Left renal pelvis (tissue), 4 donors: ENCODE measurements at places on chromosomes 2 and 18.
A peak's percentile ranks its signal among the peaks of the same experiment; 100 is the strongest.

- DNase-seq, result no peak
Measured at GRCh38 chr2:42137125-42137841, 31.9 kb upstream of the EML4 start.

GRCh38 chr2:69269330-69269729 is 117.7 kb downstream of the GFPT1 start:
- DNase-seq, result no peak

- no peak for DNase-seq
Measured at GRCh38 chr2:32479993-32480392, 123.2 kb downstream of the BIRC6 start.

DNA sequence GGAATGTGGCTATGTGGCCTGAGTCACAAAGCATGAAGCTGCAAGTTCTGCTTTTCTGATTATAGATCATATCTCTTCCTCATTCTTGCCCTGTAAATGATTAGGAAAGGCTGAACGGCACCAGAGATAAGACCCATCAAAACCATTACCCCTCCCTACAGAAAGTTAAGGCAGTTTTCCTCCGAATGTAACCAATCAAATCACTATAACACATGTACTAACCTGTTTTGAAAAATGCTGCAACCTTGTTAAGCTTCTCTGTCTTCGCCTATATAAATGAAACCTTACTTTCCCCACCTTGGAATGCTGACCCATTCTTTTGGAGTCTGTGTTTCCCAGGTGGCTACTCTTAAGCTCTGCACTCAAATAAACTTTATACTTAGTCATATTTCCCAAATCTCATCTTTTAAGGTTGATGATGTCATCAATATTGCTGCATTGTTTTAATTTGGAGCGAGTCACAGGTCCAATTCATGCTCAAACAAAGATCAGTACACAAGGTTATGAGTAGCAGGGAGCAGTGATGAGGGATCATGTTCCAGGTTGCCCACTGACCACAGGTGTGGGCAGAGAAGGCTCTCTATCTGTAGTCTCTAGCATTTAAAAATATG is 662.3 kb downstream of the IRS1 start:
- DNase-seq, result no peak

DNA sequence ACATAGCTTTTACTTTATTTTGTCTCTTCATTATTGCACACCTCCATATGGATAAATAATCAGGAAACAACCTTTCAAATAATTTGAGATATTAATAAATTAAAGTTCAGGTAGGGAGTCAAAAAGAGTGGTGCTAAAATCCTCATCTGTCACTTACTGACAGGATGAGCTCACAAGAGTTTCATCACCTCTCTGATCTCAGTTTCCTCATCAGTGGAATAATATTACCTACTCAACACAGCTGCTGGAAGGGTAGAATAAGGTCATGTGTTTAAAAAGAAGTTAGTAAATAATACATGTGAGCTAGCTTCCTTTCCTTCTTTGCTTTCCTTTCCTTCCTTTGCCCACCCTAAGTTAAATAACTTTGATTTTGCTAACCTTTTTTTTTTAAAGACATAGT is 61.9 kb downstream of the RDH14 start:
- DNase-seq, result no peak

- no peak for DNase-seq
Measured at GRCh38 chr2:180572346-180572745, 408.1 kb upstream of the UBE2E3 start.

DNA sequence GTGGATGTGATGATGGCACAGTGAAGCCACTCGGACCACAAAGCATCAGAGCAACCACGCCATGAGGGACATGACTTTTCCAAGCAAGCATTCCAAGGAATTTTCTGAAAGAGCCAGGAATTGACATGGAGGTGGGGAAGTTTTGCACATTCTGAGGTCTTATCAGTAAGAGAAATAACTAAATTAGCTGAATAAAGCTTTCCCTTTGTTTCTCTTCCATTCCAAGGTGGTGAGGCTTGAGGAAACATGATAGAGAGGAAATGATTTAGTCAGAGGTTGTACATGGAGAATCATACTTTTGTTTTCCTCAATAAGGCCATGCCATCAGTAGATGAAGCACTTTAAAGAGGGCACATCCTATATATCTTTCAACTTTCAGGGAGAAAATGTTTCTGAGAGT is 115.7 kb upstream of the MMADHC start:
- no peak for DNase-seq

DNA sequence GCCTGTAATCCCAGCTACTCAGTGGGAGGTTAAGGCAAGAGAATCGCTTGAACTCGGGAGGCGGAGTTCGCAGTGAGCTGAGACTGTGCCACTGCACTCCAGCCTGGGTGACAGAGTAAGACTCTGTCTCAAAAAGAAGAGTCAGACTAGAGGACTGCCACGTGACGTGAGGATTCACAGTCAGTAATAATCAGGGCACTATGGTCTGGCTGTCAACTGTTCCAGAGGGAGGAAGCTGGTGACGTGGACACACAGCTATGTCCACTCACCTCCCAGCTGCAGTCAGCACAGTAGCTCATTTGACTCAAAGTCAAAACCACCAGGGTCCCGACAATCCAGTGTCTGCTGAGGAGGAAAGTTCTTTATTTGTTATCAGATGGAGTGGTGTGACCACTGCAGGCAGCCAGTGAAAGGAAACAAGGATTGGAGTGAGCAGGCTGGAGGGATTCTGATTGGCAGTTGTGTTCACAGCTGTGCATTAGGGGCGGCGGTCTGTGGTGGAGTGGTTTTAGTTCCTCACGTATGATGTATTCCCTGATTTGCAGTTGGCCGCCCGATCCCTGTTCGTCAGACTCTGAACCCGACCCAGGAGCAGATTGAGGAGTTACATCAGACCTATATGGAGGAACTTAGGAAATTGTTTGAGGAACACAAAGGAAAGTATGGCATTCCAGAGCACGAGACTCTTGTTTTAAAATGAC is 37.9 kb downstream of the MOGAT1 start:
- DNase-seq, result peak; percentile 43

GRCh38 chr2:223762853-223763252 is 74.5 kb downstream of the AP1S3 start:
- no peak for DNase-seq

DNA sequence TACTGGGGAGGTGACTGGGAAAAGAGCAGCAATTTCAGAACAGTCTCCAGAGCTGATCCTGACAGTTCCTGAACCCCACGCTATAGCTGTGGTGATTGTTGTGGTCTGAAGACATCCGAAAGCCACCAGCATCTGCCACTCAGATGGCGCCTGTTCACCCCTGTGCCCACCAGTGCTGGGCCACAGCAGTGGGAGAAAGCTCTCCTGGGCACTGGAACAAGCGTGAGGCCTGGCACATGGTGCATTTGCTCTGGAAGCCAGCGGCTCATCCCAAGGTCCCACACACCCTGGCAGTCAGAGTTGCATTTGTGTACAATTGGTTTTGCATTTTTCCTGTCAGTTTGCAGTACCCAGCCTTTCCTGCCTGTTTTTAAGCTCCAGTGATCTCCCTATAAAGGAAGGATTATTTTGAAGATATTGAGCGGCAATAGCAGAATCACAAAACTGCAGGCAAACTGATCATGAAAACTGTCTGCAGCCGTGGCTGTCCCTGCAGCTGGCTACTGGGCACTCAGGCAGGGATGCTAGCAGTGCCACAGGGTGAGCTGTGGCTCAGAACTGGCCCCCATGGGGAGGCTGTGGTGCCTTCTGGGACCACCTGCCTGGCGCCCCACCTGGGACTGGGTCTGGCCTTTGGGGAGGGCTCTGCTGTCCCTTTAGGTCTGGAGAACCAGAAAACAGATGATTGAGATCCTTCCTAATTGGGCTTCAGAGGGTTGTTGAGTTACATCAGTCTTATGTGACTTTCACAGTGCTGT is 30.1 kb downstream of the IMPA2 start:
- DNase-seq, result no peak

DNA sequence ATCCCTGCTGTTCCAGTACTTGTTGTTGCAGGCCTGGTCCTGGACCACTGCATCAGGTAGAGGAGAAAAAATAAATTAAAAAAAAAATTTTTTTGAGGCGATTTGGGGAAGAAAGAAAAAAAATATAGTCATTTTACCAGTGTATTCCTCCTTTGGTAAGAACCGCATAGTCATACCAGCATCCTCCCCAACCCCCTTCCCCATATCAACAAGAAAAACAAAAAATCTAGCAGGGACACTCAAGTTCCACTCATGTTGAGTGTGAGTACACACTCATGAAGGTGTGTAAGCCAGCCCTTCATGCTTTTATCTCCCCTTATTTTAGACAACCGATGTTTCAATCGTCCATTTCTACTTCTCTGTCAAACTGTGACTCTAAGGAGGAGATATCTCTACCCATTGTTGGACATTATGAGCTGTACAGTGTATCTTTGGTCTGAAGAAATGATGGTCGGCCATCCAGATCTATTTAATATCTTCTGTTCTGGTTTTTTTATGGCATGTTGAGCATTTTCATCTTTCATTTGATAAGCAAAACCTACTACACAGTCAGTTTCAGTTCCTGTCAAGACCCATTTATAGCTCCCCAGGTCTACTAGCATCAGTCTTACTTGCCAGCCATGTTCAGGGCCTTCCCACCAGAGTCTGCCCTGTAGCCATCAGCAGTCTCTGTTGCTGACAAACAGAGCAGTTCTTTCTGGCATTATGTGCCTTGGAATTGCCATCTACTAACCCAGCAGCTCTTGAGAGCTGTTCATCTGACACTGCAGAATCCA is 20.0 kb downstream of the ELP2 start:
- DNase-seq, result no peak

DNA sequence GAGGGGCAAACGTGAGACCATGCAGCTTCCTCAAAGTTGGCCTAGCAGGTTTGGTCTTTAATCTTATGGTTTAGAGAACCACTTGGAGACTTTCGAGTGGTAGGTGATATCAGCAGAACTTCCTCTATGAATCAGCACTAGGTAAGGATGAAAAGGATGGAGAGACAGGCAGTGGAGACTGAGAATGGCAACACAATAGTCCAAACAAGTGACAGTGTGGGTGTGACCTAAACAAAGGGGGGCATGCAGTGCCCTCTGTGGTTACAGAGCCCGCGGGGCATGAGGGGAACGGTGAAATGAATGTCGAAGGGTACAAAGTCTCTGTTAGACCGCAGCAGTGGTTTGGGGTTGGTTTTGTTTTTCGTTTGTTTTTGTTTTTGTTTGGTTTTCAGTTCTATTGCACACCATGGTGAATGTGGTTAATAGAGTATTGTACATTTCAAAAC is 143.9 kb downstream of the L3MBTL4 start:
- no peak for DNase-seq

DNA sequence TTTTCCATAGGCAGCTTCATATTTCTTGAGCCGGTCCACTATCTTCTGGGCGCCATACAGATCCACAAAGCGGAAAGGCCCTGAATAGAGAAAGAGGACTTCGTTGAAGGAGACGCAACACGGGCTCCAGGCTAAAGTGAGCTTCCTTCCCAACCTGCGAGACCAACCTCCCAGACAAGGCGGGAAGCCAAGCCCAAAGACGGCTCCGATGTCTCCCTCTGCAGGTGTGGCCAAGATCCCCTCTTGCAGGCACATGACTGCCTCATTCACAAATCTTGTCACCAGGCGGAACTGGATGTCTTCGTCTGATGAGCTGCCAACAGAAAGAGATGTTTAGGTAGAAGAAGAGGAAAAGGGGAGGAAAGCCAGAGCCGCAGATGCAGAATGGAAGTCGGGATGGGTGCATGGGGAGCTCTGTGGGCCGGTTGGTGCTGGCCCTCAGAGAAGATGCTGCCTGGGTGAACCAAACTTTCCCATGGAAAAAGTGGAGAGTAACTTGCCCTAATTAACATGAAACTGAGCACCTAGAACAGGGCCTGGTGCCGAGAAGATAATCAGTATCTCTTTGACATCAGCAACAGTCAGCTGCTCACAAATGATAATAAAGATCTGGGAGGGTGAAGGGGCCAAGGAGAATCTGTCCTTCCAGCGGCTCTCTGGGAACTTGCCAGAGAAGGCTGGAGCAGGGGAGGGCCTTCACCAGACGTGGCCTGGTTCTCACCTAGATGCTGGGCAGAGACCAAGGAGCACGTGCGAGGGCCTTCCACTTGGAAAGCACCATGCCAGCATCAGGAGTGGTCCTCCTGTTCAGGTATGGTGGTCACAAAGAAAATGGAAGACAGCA is 18.6 kb downstream of the GAREM2 start:
- DNase-seq, result no peak

DNA sequence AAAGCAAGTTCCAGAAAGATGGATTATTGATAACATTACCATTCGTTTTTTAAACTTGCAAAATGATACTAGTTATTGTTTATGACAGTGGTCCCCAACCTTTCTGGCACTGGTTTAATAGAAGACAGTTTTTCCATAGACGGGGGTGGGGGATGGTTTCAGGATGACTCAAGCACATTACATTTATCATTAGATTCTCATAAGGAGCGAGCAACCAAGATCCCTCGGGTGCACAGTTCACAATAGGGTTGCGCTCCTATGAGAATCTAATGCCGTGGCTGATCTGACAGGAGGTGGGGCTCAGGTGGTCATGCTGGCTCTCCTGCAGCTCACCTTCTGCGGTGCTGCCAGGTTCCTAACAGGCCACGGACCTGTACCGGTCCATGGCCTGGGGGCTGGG is 86.2 kb downstream of the BCL2 start:
- no peak for DNase-seq

DNA sequence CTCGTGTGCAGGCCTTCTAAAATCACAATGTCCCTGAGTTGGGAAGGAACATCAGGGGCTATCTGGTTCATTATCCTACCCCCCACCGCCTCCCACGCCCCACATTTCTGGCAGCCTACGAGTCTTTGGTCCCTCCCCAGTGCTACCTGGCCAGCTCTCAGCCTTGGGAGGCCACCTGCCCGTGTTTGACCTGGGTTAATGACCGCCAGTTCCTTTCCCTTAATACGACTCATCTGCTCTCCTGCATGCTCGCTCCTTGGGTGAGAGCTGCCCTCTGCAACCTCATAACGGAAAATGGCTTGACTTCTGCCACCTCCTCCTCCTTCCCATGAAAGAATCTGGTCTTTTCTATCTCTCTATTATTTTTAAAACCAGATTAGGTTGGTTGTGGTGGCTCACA is 112.5 kb downstream of the NEDD4L start:
- no peak for DNase-seq

DNA sequence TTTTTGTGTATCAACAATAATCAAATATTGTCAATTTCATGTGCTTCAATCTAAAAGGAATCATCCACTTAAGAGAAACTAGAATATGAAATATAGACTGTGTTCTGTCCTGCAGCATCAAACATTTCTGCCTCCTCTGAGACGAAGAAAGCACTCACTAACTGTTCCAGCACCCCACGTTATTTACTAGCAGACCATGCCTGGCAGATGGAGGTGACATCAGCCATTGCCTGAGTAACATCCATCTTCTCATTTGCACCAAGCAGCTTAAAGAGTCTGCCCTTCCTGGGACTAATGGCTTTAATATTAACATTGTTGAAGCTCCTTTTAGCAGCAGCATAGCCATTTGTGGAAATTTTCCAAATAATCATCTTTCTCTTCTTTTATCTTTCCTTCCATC is 25.7 kb downstream of the SGPP2 start:
- no peak for DNase-seq

- DNase-seq, result no peak
Measured at GRCh38 chr18:48728204-48728833, 189.5 kb downstream of the CTIF start.

- DNase-seq, result no peak
Measured at GRCh38 chr2:216372761-216373291, 543 bp upstream of the MARCHF4 start.

- no peak for DNase-seq
Measured at GRCh38 chr2:70560040-70560439, 6.4 kb upstream of the TGFA start.

- no peak for DNase-seq
Measured at GRCh38 chr2:240898731-240899467, 2.9 kb upstream of the MAB21L4 start.

- no peak for DNase-seq
Measured at GRCh38 chr2:54419855-54420523, 36.1 kb upstream of the SPTBN1 start.

GRCh38 chr18:62992877-62993365 is 277.6 kb downstream of the PHLPP1 start:
- no peak for DNase-seq
